ENCODE measurements at places on chromosomes 1 and 21. TPM values are rescaled to one million over a fixed set of nuclear protein-coding genes. Genes with fewer than 3 reads are reported as not detected.

GRCh38 chr1:87213135-87213515, 115.6 kb upstream of the LMO4 start:
- DNase-seq = no peak

GRCh38 chr1:11533790-11534787, 55.1 kb downstream of the DISP3 start:
- DNase-seq = no peak

DNA sequence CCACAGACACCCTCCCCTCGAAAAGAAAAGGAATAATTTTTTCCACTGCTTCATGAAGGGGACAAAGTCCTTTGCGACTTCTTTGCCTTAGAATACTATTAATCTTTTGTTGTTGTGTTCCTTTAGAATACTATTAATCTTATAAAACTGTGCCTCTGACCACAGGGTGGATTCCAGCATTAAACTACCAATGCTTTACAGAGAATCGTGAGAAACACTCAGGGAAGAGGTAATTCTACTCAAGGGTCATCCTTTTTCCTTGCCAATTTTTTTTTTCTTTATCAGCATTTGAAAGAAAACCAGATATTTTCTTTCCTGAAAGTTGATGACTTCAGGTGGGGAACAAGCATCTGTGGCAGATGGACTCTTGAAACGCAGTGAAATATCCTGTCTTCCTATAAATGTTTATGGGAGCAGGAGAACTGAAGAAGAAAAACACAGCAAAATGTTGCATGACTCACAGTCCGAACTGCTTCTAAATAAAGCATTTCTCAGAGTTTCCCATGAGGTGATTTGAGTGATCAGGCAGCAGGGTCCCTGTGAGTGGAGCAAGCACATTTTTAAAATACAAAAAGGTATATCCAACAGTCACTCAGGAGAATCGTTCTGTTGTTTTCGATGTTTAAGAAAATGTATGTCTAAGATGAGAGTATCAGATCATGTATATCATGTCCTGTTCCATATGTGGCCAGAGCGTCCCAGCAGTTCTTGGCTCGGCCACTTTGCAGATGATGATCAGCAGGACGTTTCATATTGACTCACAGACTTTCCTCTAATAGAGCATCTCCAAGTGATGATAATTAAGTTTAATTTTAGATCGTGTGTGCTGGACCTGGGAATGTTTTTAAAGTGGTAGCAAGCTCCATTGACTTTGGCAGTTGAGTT, 154.2 kb upstream of the RUNX1 start:
- DNase-seq = no peak

DNA sequence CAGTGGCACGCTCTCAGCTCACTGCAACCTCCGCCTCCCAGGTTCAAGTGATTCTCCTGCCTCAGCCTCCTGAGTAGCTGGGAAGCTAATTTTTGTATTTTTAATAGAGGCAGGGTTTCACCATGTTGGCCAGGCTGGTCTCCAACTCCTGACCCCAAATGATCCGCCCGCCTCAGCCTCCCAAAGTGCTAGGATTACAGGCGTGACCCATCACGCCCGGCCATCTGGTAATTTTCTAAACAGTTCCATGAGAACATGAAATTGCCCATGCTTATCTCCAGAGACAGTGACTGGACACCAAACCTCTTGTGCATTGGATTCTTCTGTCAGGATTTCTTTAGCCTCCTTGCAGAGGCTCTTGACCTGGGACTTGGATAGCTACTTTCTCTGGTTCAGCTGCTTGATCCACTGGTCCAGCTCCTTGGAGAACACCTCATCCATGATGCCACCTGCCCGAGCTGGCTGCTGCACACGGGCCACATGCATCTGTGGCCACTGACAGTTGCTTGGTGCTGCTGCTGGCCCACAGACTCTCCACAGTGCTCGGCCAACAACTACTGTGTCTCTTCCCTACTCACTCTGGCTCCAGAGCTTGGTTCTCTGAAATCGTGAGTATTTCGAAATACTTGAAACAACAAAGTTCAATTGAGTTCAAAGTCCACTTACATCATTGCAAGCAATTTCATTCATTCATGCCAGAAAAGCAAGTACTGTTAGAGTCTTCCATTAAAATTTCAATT, 40.0 kb upstream of the CTPS1 start:
- no peak for DNase-seq

DNA sequence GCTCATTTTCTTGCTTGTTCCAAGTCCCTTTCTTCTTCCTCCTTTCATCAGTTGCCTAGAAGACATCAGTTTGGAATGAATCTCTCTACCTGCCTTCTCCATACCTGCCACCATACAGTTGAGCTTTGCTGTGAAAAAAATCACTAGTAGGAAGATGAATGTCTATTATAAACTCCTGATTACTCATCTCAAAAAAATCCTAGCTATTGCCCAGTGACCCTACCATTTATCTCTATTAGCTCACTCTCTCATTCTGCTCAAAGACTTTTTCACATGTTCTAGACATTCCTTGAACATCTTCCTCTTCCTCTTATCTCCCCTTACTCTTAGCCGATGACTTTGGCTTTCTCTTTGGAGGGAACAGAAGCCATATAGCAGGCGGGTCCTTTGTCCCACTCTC, 49.7 kb upstream of the HMGB4 start:
- DNase-seq = no peak

The TLCD4 gene
- not detected for total RNA-seq

The DNALI1 gene
- total RNA-seq = not detected

DNA sequence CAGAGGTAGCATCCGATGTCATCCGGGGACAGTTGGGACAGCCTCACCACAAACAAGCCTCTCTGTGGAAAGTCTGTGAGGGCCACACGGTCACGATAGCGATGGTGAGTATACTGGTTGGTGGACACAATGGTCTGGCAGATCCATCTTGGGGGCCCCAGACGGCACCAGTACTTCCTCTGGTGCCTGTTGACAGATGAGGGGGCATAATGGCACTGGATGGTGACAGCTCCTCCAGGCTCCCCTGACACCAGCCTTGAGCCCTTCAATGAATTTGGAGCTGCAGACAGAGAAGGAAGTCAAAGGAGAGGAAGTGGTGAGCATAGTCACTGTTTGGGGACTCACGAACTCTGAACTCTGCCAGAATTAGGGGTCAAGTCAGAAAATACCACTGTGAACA, 8.0 kb downstream of the FCAMR start:
- no peak for DNase-seq

DNA sequence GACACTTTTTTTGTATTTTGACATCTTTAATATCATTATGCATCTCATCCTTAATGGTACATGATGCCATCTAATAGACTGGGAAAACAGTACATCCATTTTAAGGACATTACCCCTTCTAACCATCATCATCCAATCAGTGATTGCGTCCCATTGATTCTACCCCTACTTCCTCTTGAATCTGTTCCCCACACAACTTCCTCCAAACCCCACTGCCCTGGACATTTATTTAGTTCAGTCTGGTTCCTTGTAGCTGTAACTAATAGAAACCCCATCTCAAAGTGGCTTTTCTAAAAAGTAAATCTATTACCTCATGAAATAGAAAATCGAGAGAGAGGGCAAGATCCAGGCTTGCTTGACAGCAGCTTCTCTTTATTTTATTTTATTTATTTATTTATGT, 2.1 kb upstream of the ITLN1 start:
- DNase-seq = no peak

DNA sequence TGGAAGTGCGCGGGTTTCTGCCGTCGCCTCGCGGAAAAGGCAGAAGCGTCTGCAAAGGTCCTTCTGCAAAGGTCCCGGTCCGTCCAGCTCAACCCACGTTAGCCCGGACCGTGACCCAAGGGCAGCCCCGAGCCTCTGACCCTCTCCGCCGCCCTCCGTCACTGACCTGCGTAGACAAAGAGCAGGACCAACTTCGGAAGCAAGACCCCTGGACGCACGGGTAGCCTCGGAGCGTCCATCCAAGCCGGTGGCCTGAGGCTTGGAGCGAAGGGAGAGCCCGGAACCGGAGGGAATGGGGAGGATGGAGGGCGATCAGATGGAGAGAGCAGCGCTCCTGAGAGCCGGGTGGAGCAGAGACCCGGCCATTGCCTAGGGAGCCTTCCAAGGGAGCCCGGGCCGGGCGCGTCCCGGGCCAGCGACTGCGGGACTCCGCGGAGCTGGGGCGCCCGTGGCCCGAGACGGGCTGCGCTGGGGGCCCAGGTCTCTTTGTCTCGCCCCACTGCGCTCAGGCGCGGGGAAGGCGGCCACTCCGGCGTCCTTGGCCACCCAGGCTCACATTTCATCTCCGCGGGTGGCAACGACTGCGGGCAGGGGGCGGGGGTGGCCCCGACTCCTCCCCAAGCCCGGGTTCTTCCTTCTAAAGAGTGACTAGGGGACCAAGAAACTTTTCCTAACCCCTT, at the start of gene CYYR1:
Gene CYYR1, minus strand, starts transcription at position 585 of the 680 bp plus-strand sequence. Its CDS starts 346 bp downstream, at position 239.
- DNase-seq = no peak

GRCh38 chr1:78871249-78871648, 135.3 kb downstream of the ADGRL4 start:
- no peak for DNase-seq

DNA sequence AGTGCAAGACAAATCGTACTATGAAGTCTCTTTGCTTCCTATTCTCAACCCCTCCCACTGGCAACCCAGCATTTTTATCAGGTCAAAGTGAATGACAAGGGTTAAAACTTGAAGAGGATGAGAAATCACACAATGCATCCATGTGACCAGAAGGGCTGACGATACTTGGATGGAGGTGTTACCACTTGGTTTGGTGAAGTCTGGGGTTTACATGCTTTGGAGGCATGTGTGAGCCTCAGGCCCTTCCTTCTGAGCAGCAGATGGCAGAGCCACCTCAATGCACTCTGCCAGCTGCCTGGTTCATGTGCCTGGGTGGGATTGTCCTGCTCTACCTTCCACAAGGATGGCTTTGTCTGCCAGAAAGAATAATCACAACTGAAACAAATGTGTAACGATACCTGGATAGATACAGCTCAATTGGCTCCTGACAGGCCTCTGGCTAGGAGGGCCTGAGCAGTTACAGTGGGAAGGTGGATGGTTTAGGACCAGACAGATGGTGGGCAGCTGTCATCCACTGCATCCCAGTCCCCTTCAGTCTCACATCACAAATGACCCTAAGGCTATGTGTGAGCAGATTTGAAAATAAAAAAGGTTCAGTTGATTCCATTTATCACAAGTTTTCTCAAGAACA, 51.5 kb upstream of the CNIH3 start:
- no peak for DNase-seq

DNA sequence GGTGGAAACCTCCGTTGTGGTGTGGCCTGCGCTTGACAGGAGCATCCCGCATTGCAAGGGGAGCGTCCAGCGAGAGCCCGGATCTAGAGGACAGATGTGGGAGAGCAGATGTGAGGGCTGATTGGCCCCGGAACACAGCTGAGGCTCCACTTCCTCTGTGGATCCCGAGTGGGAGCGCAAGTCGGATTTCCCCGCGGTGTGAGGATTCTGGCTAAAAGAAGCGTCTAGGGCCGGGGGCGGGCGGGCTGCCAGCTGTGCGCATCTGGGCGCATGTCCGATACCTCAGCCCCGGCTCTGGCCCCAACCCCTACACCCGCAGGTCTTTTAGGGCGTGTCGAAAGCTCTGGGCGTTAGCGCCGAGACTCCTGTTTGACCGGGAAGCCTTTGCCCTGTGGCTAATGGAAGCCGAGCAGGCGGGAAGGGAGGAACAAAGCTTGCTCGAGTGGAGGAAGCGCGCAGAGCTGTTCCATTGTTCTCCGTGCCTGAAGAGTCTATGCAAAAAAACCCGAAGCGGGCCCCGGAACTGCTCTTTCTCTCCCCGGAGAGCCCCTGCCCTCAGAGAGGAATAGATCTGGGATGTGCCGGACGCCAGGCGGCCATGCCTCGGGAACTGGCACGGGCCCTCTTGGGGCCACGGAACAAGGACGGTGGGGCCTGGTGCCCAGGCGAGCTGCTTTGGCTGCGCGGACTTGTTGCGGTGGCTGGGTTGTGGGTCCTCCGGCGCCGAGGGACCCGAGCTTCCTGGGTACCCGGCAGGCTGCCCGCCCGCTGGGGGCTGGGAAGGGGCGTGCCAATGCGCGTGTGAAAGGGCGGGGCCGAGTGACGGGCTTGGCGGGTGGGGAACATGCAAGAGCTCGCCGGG, 111.1 kb downstream of the NAV1 start:
- no peak for DNase-seq

DNA sequence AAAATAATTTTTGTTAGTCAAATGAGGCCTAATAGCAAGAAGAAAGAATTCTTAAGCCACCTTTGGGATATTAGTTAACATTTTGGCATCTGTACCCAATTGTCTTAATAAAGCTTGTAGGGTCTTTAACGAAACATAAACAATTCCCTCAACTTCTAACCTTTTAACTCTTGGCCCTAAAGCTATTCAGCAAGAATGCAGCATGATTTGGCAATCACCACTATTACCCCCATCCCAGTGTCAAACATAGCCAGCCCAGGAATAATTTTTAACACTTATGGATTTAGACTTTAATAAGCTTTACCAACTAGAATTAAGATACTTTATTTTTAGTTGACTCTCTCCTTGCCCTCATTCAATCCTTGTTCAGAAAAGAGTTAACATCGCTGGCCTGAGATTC, 2.5 kb upstream of the SLC16A4 start:
- DNase-seq = no peak

DNA sequence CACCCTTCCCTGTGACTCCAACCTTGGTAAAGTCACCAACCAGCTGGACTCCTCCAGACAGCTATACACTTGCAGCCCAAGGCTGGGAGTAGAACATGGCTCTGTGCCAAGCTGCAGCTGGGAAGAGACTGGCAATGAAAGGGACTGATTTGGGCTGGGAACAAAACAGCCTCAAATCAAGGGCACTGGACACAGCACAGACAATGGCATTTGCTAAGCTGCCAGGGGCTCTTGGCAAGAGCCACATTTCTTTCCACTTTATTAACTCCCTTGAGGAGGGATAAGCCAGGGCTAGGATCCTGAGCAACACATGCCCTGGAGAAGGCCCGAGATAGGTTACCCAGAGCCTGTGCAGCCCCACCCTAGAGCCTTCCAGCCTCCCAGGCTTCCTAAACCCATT, 12.0 kb downstream of the SYT11 start:
- DNase-seq = no peak

GRCh38 chr21:45551316-45551715, 9.1 kb upstream of the SLC19A1 start:
- DNase-seq = no peak

DNA sequence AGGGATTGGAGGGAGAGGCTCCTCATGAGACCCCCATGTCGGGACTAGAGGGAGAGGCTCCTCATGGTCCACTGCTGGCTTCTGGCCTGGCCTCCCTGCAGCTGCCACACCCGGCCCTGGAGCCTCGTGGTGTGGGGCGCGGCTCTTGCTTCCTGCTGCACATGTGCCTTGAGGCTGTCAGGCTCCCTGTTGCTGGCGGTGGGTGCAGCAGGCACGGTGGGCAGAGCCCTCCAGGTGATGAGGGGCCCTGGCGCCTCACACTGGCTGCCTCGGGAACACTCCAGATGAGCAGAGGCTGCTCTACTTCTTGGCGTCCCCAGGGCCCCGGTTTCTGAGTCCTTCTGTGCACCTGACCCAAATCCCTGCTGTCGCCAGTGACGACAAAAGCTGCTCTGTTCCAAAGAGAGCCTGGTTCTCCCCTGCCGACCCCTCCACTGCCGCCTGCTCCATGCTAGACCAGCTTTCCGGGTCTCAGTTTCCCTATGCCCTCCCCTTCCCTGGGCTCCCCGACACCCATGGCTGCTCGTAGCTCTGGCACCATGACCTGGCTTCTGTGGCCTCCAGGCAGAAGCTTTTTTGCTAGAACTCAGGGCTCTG, 9.7 kb upstream of the ATAD3B start:
- no peak for DNase-seq

The NBPF10 gene
- total RNA-seq = 4.2 TPM
